Sigmoid colon (tissue), 7 donors: ENCODE measurements at places on chromosomes 4 and X. TPM values are rescaled to one million over a fixed set of nuclear protein-coding genes. Genes with fewer than 3 reads are reported as not detected.

Gene KCNE5
- not detected for polyA plus RNA-seq

Gene KLB
- polyA plus RNA-seq = 0.55 TPM

Gene PROM1
- polyA plus RNA-seq = 29.1 TPM

Gene CCSER1
- polyA plus RNA-seq = 7.2 TPM

Gene MRPS18C
- 27.6 TPM for polyA plus RNA-seq

Gene OTC
- 5.3 TPM for polyA plus RNA-seq

Gene BGN
- 9.0 TPM for polyA plus RNA-seq

DNA sequence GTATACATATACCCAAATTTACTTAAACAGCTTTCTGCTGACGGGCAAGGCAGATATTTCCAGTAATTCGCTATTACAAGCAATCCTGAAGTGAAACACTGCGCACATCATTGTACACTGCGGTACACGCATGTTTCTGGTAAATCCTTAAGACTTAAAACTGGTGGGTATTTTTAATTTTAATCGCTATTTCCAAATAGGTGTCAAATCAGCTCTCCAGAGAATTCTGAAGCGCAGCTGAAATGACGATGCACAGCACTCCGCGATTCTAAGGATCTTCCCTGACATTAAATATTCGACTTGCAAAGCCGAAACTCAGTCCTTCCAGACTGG, 361 bp downstream of the TMEM128 start:
- H3K4me3 ChIP-seq = peak overlapping the region; percentile 80
- H3K27me3 ChIP-seq = no peaks in the 10 kb centered on the region
- H3K4me1 ChIP-seq = peaks cover 26% of the 10 kb centered on the region
- peak overlapping the region; percentile 92 for H3K27ac ChIP-seq
- peaks cover 18% of the 10 kb centered on the region for H3K36me3 ChIP-seq

DNA sequence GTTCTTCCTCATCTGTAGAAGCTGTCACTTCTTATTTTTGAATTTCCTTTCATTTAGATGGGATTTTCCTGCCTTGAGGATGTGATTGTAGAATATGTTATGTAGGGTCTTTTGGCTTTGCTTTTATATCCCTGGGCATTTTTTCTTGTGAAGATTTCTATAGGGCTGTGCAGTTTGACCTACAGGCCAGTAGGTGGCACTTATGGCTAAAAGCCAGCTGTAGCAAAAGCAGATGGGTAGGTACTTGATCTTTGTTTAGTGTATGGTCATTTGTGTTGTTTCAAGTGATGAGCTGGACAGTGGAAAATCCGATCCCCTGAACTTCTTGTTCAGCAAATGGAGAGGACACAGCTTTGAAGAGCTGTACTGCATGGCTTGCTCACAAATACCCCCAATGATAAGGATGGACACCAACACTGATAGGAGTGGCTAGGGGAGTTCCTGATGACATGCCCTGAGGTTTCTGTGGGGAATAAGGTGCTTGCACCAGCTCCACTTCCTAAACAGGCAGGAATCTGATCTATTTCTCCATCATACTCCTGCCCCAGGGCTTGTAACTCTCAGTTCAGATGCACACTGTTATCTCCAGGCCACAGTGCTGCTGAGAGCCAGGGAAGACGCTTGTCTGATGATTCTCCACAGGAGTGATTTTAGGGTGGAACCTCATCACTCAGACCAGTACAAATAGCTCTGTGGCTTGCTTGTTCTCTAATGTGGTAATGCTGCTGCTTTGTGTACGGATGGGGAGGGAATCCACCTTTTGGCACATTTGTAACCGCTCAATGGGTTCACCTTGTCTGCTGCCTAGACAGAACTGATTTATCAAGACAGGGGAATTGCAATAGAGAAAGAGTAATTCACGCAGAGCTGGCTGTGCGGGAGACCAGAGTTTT, 417.1 kb upstream of the MAGEB16 start:
- H3K27ac ChIP-seq = no peak overlapping the region
- no peaks in the 10 kb centered on the region for H3K36me3 ChIP-seq
- no peaks in the 10 kb centered on the region for H3K4me1 ChIP-seq
- H3K4me3 ChIP-seq = no peak overlapping the region
- no peak for DNase-seq

GRCh38 chrX:38268011-38268410, 47.3 kb upstream of the SRPX start:
- no peaks in the 10 kb centered on the region for H3K36me3 ChIP-seq
- no peak for DNase-seq
- no peaks in the 10 kb centered on the region for H3K27me3 ChIP-seq
- H3K27ac ChIP-seq = no peak overlapping the region

DNA sequence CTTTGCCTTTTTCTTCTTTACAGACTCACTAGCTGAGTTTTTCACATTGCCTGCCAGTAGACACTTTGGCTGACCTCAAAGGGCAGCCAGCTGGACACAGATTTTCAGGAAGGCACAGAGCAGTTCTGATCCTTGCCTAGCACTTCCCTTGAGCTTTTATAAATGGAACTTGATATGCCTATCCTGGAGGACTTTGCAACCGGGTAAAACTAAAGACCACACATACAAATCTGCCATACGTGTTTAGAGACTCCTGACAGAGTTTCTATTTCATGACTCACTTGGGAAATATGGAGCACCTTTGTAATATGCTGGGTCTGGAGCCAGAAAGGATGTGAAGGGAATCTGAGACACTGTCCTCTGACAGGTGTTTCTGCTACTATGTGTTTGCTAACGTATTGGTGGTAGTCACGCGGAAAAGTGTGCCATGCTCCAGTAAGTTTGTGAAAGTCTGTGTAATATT, 56.7 kb upstream of the RASSF6 start:
- no peak for DNase-seq
- no peaks in the 10 kb centered on the region for H3K4me1 ChIP-seq
- no peaks in the 10 kb centered on the region for H3K27me3 ChIP-seq
- no peak overlapping the region for H3K4me3 ChIP-seq

- H3K27ac ChIP-seq = peak overlapping the region; percentile 55
- H3K4me3 ChIP-seq = no peak overlapping the region
- no peaks in the 10 kb centered on the region for H3K27me3 ChIP-seq
- no peak for DNase-seq
- peaks cover 4% of the 10 kb centered on the region for H3K36me3 ChIP-seq
Observed at GRCh38 chr4:38034986-38035882, 75.0 kb downstream of the PTTG2 start.

DNA sequence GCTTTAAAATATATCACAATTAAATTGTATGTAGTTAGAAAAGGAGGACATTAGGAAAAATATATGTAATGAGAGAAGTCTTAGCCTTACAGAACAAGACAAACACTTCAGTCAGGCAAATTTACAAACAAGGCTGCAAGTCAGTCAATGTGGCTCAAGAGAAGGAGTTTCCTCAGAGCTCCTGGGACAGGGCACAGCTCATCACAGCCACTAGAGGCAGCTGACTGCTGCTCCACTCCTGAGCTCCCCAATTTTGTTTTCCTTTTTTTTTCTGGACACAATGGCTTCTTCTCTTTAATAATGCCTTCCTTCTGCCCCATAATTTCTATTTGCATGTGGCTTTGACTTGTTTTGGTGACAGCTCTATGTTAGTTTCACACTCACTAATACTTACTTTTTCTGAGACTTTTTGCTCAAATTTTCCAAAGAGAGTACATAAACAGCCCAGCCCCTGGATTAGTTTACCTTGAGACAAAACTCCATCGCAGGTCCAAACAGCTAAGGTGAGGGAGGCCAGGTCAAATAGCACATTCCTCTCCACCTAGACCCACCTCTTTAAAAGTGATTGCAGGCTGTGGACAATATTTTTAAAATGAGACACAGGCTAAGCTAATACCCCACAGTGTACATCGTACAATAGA, 850.4 kb upstream of the FRG1 start:
- no peaks in the 10 kb centered on the region for H3K27me3 ChIP-seq
- H3K27ac ChIP-seq = no peak overlapping the region
- no peak for DNase-seq
- no peaks in the 10 kb centered on the region for H3K4me1 ChIP-seq

DNA sequence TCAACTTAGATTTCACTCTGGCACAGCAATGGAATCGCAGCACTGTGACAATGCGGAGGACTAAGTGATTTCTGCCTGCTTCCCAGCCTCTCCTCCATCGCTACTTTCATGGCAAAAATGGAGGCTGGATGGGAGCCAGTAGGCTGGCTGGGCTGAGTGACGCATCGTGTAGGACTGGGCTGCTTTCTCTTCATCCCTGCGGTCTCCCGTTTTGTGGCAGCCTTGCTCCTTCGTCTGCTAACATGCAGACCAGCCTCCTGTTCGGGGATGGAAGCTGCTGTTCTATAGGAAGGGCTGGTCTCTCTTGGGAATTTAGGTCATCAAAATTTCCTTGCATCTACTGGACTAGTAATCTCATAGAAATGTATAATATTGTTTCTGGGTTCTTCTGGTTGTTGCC, 15.8 kb upstream of the RGS12 start:
- H3K27me3 ChIP-seq = no peaks in the 10 kb centered on the region
- no peak overlapping the region for H3K4me3 ChIP-seq
- H3K4me1 ChIP-seq = no peaks in the 10 kb centered on the region
- no peaks in the 10 kb centered on the region for H3K36me3 ChIP-seq
- no peak overlapping the region for H3K27ac ChIP-seq
- no peak for DNase-seq

DNA sequence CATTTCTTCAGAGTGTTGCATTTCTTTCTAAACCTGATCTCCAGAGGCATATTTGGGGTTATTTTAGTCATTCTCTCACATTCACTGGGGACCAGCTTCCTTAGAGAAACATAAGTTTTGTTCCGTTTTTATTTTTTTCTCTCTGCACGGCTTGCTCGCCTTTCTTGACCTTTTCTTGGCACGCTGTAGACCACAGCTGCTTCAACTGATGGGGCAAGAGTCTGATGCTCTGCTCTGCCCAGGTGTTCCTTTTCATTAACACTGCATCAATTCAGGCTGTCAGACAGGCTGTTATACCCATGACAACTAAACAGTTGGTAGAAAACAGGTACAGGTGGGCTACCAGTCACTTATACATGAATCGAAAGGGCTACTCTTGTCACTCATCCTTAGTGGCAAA, 682.2 kb upstream of the DIAPH2 start:
- H3K36me3 ChIP-seq = no peaks in the 10 kb centered on the region
- H3K27me3 ChIP-seq = no peaks in the 10 kb centered on the region
- H3K4me3 ChIP-seq = no peak overlapping the region
- DNase-seq = no peak
- H3K4me1 ChIP-seq = no peaks in the 10 kb centered on the region

DNA sequence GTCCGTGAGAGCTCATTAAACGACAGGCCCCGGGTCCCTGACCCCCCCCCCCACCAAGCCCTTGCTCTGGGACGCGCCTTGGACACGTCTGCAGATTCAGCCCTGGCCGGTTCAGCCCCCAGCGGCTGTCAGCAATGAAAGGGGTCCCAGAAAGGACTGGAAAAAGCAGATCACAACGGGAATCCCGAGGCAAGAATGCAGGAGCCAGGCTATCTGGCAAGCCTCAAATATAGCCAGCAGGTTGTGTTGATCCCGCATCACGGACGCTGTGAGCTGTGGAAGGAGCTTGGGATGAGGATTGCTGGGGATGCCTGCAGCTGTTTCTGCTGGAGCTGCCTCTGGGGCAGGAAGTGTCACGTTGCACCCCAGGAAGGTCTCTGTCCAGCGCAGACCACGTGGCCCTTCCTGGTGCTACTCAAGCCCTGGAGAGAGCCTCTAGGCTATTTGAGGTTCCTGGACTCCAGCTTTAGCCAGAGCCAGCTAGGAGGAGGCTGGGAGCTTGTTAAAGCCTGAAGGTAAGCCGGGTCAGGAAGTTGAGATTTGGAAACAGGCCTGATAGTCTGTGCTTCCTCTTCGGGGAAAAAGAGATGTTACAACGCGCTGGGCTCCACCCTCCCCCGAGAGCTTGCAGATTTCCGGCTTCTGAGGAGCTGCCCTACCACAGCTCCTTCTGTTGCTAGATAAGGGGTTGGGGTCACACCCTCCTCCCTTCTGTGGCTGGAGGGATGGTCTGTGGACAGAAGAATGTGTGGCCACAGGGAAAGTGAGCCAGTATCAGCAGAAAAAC, 19.3 kb upstream of the CSF2RA start:
- peak; percentile 76 for DNase-seq
- H3K4me3 ChIP-seq = peak overlapping the region; percentile 26
- no peaks in the 10 kb centered on the region for H3K36me3 ChIP-seq
- peaks cover 6% of the 10 kb centered on the region for H3K27me3 ChIP-seq

DNA sequence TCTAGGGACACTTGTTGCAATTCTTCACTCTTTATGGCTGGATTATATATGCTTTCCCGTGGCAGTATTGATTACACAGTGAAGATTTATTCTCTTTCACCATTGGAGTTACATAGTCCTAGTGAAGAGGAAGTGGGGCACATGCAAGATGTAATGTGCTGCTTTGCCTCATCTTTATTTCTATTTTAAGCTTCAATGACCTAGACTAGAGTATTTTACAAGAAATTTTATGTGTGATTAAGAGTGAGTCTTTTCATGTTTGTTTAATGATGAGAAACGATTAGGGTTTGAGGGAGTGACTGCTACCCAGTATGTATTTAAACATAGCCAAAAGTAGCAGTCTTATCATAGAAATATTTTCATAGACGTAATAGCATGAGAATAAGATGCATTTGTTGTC, 30.8 kb downstream of the DIAPH2 start:
- H3K4me1 ChIP-seq = no peaks in the 10 kb centered on the region
- H3K27ac ChIP-seq = no peak overlapping the region
- H3K4me3 ChIP-seq = no peak overlapping the region
- no peaks in the 10 kb centered on the region for H3K36me3 ChIP-seq
- no peaks in the 10 kb centered on the region for H3K27me3 ChIP-seq

- no peak overlapping the region for H3K27ac ChIP-seq
- H3K27me3 ChIP-seq = no peaks in the 10 kb centered on the region
- no peaks in the 10 kb centered on the region for H3K36me3 ChIP-seq
- H3K4me3 ChIP-seq = no peak overlapping the region
- H3K4me1 ChIP-seq = no peaks in the 10 kb centered on the region
Observed at GRCh38 chr4:8123389-8123788, 35.2 kb downstream of the ABLIM2 start.

GRCh38 chr4:102623622-102624021, 122.5 kb downstream of the NFKB1 start:
- H3K36me3 ChIP-seq = no peaks in the 10 kb centered on the region
- H3K4me1 ChIP-seq = peaks cover 6% of the 10 kb centered on the region
- no peaks in the 10 kb centered on the region for H3K27me3 ChIP-seq
- no peak for DNase-seq
- H3K4me3 ChIP-seq = no peak overlapping the region
